ENCODE measurements at places on chromosomes 12 and 14.

GRCh38 chr12:43914391-43914790, 78.5 kb downstream of the TMEM117 start:
- DNase-seq: no peak

- peak; percentile 46 for DNase-seq
These were observed 80.6 kb downstream of the BTG1 start for GRCh38 chr12:92065018-92065499.

DNA sequence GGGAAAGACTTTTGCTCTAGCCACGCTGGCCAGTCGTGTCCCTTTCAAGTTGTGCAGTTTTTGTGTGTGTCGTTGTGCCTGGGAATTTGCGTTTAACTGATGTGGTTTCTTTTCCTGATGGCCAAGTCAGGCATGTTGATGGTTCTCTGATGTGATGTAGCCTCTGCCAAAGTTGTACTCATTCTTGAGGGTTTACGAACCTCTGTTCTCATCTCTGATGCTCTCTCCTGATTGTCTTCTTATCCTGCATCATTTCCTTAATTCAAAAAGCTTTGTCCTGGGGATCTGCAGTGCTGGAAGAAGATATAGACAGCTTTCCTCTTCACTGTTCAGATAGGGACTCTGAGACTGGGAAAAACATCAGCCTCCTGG, 25.4 kb downstream of the CD9 start:
- no peak for DNase-seq

GRCh38 chr12:93776581-93777018, 99.4 kb downstream of the CRADD start:
- no peak for DNase-seq

DNA sequence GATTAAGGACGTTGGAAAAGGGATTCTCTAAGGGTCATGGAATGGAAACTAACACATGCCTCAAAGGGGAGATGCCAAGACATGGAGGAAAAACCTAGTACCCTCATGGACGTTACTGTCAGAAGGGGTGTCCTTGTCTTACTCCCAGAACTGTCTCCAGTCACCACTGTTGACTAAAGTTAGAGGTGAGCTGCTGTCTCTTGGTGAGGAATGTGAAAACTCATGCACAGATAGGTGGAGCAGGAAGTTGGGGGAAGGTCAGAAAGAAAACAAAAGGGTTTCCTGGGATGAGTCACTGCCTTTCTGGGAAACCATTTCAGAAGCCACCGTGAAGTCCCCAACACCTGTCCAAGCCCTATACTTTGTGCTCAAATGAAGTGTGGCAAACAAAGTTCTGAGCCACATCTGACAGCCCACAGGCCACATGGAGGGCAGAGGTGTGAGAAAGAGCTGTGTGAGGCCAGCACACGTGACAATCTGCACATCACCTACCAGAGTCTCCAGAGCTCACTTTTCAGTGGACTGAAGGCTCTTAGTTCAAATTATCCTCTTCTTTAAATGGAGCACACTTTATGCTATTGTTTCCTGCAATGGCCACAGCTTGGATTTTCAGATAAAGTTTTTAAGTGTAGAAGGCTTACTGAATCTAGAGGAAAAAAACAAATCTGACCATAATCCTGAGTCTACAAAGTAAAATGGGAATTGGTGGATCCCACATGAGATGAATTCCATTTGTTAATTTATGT, 92.9 kb upstream of the EGLN3 start:
- DNase-seq: peak; percentile 54

DNA sequence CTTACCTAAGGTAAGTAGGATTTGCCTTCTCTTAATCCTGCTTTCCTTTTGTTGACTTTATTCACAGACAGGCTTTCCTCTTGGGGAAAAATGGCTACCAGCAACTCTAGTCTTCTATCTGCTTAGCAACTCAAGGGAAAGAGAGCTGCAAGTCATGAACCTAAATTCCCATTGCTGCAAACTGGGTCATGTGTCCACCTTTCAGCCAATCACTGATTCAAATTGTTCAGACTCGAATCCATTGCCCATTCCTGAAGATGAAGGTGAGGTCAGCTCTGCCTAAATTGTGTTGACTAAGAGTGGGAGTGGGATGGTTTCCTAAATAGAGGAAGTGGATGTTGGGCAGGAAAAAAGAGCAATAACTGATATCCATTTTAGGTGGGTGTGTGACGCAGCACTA, 7.7 kb downstream of the FBXW8 start:
- DNase-seq: no peak

GRCh38 chr12:59559696-59560095, 36.1 kb upstream of the SLC16A7 start:
- no peak for DNase-seq

- DNase-seq: no peak
These were observed 22.1 kb upstream of the E2F7 start for GRCh38 chr12:77087427-77087826.

DNA sequence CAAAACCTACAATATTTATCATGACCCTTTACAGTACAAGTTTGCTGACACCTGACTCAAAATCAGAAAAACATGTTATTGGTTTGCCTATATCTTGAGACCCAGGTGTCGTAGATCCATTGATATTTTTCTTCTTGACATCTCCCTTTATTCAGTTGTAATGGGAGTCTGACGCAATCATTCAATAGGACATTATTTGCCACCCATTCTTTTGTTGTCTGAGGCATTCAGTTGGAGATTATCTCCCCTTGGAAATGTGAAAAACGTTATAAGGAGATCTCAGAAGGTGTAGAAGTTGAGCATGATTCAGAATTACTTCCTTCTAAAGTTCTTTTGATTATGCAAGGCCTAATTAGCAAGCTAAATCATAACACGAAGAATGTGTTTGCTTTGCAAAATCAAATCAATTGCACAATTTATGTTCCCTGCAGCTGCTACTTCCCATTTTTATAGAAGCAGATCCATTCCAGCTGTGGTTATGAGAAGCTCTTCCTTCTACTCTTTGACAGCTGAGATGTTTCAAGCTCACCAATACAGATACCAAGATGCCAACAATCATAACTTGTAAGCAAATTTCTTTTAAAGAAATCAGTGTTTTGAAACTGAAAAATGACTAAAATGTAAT, 228.2 kb upstream of the SYT1 start:
- DNase-seq: no peak

GRCh38 chr14:103019826-103020225, 37.5 kb downstream of the CDC42BPB start:
- DNase-seq: no peak

DNA sequence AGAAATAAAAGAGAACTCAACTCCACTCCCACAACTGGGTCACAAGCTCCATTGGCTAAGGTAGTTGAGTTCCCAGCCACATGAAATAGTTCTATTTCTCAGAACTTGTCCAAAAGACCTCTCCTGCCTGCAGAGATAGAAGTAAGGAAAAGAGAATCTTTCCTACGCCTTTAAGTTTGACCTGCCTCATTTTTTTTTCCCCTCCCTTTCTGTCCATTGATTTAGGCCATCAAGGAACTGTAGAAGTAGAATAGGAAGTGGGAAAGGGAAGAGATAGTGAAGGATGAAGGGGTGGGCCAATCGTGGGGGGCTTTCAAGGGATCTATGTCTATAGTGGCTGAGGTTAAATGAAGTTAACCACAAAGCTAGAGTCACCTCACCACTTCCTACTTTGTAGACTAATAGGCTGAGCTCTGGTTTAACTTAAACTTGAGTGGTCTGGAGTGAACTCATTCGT, 13.9 kb upstream of the NUDT4 start:
- no peak for DNase-seq

DNA sequence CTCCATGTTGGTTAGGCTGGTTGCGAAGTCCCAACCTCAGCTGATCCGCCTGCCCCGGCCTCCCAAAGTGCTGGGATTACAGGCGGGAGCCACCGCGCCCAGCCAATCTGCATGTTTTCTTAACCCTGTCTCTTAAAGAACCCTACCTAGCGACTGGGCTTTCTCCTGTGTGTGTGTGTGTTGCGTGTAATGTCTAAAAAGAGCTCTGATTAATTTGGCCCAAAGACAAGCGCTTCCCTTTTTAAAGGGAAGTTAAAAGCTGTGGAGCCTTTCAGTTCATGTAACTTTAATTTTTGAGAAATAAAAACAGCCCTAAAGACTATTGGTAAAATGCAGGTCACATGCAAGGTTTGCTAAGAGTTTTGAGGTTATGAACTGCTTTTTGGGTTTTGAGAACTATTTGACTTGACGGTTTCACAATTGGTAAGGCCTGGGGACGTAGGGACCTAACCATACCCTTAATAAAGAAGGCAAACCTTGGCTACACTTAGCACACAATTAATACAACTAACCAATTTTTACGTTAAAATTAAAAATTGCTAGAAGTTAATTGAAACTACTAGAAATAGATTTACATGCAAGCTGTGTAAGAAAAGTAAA, 103.2 kb downstream of the KCNMB4 start:
- DNase-seq: no peak

DNA sequence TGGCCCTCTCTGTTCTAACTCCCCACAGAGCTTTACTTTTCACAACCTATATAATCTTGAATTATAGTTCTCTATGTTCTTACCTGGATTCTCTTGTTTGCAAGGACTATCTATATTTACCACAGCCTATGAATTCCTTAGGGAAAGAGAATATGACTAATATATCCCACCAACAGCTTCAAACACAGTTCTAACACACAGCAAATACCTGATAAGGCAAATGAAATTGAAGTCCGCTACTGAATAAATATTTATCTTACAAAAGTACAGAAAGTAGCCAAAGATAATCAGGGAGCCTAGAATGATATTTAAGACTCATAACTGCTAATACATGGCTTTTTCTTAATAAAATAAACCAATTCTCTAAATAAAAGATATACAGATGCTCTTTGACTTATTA, 165.1 kb downstream of the C12orf42 start:
- DNase-seq: no peak

GRCh38 chr14:64187331-64187730, 106.8 kb downstream of the ESR2 start:
- no peak for DNase-seq

- DNase-seq: no peak
These were observed 157.1 kb upstream of the PZP start for GRCh38 chr12:9365296-9365695.

- no peak for DNase-seq
These were observed 2.7 kb downstream of the ARL6IP4 start for GRCh38 chr12:122982963-122983788.

- no peak for DNase-seq
These were observed 195.5 kb downstream of the PAX9 start for GRCh38 chr14:36857136-36857535.

DNA sequence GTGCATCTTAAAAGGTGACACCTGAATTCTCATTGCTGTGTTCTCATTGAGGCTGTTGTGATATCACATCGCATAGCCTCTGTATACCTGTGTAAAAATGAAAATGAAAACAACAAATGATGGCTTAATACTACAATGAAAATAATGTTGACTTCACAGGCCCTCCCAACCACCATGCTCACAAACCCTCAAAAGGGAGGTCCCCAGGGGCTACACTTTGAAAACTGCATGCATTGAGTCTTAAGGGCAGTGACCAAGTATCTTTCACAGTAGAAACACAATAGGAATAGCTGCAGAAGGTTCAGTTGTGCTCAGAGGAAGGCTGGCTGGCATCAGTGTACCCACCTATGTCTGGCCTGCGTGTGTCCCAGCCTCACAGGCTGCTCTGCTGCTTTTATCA, 27.6 kb upstream of the KCNK13 start:
- DNase-seq: no peak

- no peak for DNase-seq
These were observed 1.6 kb upstream of the TXNRD1 start for GRCh38 chr12:104213952-104214351.

DNA sequence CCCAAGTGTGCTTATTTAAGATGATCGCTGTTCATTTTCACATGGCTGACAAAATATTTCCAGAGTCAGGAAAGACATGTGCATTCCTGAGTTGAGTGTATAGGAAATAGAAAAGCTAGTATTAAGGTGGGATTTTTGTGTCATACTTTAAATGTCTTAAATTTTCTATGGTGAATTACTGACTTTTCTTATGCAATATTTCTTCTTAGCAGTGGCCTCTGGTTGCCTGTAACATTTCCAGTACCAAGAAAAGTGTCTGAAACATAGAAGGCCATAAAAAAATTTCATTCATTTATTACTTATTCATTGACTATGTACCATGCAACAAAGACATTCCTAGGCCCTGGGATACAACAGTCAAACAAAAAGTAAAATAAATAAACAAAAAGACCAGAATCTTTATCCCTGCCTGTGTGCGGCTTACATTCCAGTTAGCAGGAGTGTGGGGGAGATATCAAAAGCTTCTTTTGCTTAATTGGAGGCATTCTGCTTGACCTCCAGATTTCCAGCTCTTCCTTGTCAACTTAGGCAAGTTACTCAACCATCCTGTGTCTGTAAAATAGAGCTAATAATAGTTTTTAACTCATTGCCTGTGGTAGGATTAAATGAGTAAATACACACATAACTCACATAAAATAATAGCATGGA, 216.3 kb upstream of the FLRT2 start:
- DNase-seq: no peak

DNA sequence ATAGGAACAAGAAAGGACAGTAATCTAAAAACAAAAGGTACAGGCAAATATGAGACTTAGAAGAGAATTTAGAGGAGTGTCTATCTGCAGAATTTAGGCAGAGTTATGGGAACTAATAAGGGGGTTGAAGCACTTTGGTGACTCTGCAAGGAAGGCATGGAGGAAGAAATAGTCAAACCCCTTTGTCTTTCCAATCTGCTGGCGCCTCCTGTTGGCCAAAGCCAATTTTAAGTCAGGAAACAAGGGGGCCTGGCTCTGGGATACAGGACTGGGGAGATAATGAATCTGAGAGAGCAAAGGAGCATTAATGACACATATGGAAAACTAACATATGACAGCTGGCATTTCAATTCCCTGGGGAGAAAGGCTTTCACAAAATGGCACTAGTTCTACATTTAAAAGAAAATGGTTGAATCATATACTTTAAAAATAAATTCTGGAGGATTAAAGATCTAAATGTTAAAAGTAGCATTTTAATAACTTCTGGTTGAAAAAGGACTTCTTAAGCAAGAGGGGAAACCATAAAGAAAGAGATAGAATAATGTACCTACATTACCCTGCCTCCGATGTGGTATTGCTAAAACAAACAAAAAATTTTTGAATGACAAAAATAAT, 48.5 kb upstream of the CSRP2 start:
- no peak for DNase-seq

GRCh38 chr12:6765634-6766581, at the start of gene PTMS:
PTMS (plus strand) TSS chr12:6766363; CDS start chr12:6766706, 343 bp downstream.
- DNase-seq: no peak
